ENCODE measurements at places on chromosomes 16 and 17. TPM values are rescaled to one million over a fixed set of nuclear protein-coding genes. Genes with fewer than 3 reads are reported as not detected.

GRCh38 chr17:3865176-3865575 lies 19.1 kb upstream of the NCBP3 start:
- no peak for DNase-seq

DNA sequence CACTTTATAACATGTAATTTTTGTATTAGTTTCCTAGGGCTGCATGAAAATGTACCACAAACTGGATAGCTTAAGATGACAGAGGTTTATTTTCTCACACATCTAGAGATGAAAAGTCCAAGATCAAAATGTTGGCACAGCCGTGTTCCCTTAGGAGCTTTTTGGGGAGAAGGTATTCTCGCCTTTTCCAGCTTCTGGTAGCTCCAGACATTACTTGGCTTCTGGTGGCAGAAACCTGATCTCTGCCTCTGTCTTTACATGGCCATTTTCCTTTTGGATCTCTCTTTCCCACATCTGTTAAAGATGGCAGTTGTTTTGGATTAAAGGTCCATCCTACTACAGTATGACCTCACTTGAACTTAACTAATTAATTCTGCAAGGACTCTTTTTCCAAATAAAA lies 885.7 kb upstream of the CDH8 start:
- DNase-seq = no peak

DNA sequence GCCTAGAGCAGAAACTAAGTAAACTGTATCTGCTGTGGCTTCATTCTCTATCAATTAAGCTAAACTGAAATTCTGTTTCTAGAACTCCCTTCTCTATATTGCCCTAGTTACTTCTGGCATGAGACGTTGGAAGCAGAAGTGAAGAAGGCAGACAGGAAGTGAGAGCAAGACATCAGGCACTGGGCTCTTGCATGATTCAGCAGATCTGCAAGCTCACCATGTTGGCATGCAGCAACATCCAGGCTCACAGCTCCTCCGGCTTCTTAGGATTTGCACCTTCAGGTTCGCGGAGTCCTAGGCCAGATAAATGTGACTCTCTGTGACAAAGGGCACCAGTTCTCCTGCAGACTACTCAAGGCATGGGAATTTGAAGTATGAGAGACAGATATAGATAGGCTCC lies 148.3 kb downstream of the CDH8 start:
- no peak for DNase-seq

DNA sequence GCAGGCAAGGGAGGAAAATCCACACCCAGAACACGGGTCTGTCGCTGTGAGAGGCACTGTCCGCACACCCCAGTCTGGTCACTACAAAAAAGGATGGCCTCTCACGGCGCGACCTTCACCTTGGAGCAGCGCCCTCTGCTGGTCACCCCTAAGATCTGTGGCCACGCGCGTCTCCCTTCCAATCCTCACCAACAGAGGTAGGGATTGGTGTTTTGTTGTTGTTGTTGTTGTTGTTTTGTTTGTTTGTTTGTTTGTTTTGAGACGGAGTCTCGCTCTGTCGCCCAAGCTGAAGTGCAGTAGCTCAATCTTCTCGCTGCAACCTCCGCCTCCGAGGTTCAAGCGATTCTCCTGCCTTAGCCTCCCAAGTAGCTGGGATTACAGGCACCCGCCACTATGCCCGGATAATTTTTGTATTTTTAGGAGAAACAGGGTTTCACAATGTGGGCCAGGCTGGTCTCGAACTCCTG lies 15.0 kb upstream of the C17orf58 start:
- DNase-seq = no peak

DNA sequence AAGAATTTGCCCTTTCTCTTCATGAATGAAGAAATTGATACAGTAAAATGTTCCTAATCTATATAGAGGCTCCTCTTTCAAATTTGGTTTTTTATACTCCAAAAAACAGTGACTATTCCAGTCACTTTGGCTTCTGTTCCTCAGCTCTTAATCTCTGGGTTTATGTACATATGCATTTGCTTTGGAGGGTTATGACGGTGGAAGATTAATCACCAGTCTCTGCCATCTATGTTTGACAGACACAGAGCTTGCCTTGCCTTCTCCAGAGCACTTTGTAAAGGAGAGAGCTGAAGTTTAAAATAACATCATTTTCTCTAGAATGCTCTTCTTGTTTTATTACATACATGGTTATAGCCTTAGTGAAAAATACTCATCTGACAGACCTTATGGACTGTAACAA lies 99.3 kb downstream of the NLK start:
- no peak for DNase-seq

DNA sequence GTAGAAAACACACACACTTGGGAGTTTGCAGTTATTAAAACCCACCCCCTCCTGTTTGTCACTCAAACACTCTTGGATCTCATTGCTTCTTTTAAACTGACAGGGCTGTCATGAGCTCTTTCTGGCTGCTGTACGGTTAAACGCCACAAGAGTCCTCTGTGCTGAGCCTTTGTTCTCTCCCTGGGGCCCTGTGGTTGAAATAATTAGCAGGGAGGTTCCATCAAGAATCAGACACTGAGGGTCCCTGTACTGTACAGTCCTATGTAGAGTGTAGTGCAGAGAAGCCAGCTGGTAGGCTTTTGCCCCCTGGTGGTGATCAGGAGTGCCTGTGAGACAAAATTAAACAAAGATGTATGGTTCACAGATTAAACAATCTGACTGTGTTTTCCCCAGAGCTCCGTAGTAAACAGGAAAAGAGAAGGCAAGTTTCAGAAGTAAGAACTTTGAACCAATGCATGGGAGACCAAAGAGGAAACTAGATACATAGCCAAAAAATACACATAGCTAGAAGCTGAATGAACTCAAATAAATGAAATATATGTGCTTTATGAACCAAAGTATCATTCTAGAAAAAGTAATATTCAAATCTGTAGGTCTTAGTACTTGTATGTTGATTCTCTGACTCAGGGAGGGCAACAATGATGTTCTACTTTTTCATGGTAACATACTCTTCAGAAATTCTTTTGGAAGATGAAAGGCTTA lies 1.4 kb upstream of the SSH2 start:
- peak; percentile 58 for DNase-seq

DNA sequence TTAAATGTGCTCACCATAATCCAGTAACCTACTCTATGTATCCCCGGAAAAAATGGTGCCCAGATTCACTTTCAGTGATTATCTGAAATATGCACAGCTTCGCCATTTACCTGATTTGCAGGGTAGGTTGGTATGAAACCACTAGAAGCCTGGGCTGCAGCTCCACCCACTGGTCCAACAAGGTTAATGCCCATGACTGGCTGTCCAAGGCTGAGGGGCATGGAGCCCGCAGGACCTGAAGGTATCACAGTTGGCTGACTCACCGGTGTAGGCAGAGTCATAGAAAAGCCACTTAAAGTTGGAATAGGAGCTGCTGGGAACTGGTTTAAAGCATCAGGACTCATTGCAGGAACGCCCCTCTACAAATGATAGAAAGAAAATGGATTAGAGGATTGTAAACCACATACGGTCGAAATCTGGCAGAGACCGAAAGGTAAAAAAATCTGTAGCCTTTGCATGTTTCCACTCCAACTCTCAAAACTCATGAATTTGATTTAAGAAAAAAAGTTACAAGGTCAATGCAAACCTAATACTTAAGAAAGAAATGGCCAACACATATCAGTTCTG lies 38.6 kb downstream of the SYNRG start:
- peak; percentile 19 for DNase-seq

- DNase-seq = no peak
Observed at GRCh38 chr17:16443511-16444257, 28.3 kb downstream of the TRPV2 start.

DNA sequence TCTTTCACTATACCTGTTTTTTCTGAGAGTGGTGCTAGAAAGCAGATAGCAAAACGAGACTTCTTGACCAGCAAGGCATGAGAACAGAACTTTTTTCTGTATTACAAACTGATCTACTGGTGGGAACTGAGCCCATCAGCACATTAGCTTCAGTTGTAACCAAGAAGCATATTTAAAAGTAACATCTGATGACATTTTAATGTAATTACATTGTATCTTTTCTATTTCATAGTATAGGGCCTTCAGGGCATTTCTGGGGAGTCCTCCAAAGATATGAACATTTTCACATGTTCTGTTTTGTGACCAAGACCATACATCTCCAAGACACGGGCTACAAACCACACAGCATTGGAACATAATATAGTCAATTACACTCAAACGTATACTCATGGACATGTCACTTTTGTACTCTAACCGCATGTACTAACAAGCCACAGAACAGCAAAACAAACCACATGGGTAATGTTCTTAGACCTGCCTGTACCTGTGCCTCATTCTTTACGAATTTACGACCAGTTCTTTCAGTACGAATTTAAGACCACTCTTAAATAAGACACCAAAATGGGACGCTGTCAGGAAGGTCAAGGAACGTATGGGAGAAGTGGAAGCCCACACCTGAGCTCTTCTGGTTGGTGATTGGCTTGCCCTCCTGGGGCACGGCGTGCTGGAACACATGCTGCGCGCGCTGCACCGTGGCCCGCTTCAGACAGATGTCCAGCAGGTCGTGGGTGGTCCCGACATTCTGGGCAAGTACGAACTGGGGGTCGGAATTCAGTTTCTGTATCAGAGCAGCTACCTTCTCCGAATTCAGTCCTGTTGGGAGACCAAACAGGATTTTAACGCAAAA lies 825 bp downstream of the BLMH start:
- DNase-seq = no peak

DNA sequence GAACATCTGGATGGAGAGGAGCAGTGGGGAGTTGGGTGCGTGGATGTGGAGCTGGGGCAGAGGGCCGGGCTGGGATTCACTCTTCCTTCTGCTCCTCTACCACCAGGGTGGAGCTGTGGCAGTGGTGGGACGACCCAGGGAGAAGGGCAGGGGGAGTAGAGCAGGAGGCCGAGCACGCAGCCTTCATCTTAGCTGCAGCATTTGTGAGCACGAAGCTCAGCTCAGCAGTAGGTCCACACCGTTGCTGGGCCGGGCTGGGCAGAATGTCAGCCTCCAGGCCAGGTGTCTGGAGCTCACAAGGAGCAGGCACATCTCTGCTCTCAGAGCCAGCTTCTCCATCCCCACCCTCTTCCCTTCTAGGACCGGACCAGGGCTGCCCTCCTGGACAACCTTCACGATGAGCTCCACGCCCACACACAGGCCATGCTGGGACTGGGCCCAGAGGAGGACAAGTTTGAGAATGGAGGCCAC lies 55.7 kb downstream of the OR1D5 start:
- no peak for DNase-seq

GRCh38 chr17:33202796-33203495 lies 90.1 kb downstream of the ASIC2 start:
- no peak for DNase-seq

- no peak for DNase-seq
Observed at GRCh38 chr16:54589326-54589725, 302.7 kb upstream of the IRX3 start.

DNA sequence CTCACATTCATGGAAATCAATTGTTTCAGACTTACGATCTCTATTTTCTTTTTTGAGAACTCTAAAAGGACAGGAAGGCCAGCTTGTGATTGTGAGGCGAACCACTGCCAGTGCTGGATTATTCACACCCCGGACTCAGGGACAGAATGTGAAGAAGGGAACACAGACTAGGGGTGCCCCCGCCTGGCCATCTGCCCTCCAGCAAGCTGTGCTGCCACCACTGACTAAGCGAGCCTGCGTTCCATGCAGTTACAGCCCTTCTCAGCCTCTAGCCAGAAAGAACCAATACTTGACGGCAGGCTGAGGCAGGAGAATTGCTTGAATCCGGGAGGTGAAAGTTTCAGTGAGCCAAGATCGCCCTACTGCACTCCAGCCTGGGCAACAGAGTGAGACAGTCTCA lies 2.8 kb downstream of the HAGH start:
- peak; percentile 20 for DNase-seq

- DNase-seq = no peak
Observed at GRCh38 chr17:17716837-17717523, 35.7 kb downstream of the RAI1 start.

GRCh38 chr16:50323335-50324011 lies 45.3 kb downstream of the BRD7 start:
- DNase-seq = no peak

GRCh38 chr16:16126896-16127295 lies 96.4 kb downstream of the ABCC6 start:
- no peak for DNase-seq

GRCh38 chr16:57624806-57625500 lies 3.5 kb upstream of the ADGRG1 start:
- DNase-seq = peak; percentile 54

- no peak for DNase-seq
Observed at GRCh38 chr17:48231995-48232959, 124.7 kb downstream of the SNX11 start.

The HOXB2 gene
- total RNA-seq = 0.16 TPM

The CALB2 gene
- 9.2 TPM for total RNA-seq

The EPN3 gene
- total RNA-seq = 0.31 TPM

The OSGIN1 gene
- 0.31 TPM for total RNA-seq

The TMC5 gene
- not detected for total RNA-seq

All from occipital lobe (tissue), 3 donors.